Hepatocyte (in vitro differentiated cells): ENCODE measurements at places on chromosomes 7 and 10. TPM values are rescaled to one million over a fixed set of nuclear protein-coding genes. Genes with fewer than 3 reads are reported as not detected.

DNA sequence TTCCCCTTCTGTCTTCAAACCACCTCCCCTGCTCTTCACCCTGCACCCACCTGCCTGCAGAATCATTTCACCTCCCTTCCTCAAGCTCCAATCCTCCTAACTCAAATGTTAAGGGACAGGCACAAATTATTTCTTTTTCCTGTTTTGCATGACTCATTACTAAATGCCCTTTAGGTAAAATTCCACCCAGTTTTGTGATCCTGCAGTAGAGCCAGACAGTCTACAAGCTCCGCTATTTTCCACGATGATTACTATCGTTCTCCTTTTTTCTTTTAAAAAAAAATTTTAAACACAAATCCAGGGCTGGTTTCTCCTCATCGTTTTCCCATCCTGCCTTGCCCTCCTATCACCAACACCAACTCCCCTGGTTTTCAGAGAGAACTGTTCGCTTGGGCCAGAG, 186.8 kb upstream of the YAE1 start:
- DNase-seq, result no peak

LEP gene
- not detected in 2 replicates for polyA plus RNA-seq

AOC1 gene
- 5.9 and 6.6 TPM in 2 replicates for polyA plus RNA-seq

NPTX2 gene
- 2.2 and 5.5 TPM in 2 replicates for polyA plus RNA-seq

HYAL4 gene
- not detected in 2 replicates for polyA plus RNA-seq
